ENCODE measurements at places on chromosomes 16 and 17.

DNA sequence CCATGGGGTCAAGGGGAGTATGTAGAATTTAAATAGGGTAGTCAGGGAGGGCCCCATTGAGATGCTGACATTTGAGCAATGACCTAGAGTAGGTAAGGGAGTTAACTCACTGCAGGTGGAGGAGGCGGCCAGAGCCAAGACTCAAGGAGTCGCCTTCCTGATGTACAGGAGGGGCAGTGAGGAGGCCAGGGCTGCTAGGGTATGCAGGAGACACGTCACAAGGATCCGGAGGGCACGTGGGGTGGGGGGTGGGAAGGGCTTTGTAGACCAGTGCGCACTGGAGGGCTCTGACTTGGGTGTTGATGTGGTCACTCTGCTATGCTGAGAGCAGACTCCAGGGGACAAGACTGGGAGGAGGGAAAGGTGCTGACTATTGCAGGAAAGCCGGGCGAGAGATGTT lies 37.5 kb downstream of the SPECC1 start:
- no peak for DNase-seq

- DNase-seq, result peak; percentile 40
These were observed at the start of gene CDYL2 for GRCh38 chr16:80804526-80805383. Gene CDYL2 (minus strand): TSS chr16:80804598. CDS start chr16:80804173, 425 bp downstream.

GRCh38 chr16:13419589-13419988 lies 500.4 kb upstream of the ERCC4 start:
- no peak for DNase-seq

DNA sequence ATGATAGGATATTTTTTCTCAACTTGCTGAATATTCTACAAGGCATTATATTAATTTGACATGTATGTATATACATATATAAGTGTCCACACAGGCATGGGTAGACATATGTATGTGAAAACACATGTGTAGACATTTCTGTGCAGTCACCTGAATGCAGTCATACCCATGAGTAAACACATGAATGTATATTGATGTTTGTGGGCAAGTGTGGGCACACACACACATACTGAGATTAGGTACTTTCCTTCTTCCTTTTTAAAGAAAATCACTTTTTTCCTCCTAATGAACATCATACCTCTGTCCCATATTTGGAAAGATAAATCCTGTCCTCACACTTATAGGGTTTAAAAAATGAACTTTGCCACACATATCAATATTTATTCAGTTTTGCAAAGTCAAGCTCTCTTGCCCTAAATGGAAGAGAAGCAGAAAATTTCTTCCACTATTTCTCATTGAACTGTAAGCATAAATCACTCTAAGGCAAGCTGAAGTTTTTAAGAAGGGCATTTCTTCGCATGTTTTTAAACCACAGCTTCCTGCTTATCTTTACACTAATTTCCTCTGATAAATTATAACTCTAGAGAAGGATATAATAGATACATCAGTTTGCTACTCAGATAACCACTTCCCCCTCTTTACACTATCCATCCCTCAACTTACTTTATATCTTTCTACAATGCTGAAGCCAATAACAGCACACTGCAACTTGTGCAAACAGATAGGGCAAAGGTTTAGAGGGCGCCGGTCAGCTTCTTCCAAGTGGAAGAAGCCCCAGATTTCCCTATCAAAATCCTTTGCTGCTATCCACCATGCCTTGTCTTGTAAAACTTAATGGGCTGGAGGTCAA lies 49.6 kb upstream of the LRRC37A3 start:
- DNase-seq, result no peak

- DNase-seq, result no peak
These were observed 365.2 kb downstream of the C16orf95 start for GRCh38 chr16:86951831-86952598.

- DNase-seq, result peak; percentile 67
These were observed 8.2 kb downstream of the SYNGR2 start for GRCh38 chr17:78176548-78177025.

DNA sequence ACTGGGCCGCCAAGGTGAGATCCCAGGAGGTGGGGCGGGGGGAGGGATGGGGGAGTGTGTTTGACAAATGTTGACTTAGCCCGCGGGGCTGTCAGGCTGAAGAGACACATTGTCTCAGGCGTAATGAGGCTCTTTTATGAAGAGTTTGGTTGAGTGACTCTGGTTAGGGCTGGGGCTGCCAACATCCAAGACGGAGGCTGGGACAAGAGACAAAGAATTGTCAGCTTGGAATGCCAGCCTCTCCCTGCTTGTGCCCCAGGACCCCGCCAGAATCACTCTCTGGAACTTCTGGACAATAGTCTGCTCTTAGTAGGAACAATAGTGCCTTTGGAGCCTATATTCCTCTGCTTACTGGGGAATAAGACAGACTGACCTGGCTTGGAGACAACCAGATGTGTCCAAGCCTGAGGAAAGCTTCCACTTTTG lies 24.0 kb downstream of the PCTP start:
- DNase-seq, result no peak

Data from stimulated activated CD8-positive, alpha-beta memory T cell treated with anti-CD3 and anti-CD28 coated beads, Interleukin-2, amount 100 ng/mL, for 48 hours (primary cell).